ENCODE measurements at places on chromosomes 6 and 20. TPM values are rescaled to one million over a fixed set of nuclear protein-coding genes. Genes with fewer than 3 reads are reported as not detected.

KCNK16 gene
- total RNA-seq, result not detected

EDN3 gene
- total RNA-seq, result not detected

BMP7 gene
- not detected for total RNA-seq

COL9A3 gene
- total RNA-seq, result 14.3 TPM

FLRT3 gene
- total RNA-seq, result 2.6 TPM

RCAN2 gene
- not detected for total RNA-seq

BANF2 gene
- not detected for total RNA-seq

HLA-DQB2 gene
- not detected for total RNA-seq

NKAPL gene
- total RNA-seq, result not detected

CBLN4 gene
- not detected for total RNA-seq

LCA5 gene
- 0.73 TPM for total RNA-seq

ELOVL4 gene
- 1.6 TPM for total RNA-seq

ASCC3 gene
- total RNA-seq, result 27.7 TPM

FHL5 gene
- not detected for total RNA-seq

SLC35B3 gene
- total RNA-seq, result 6.5 TPM

- no peak overlapping the region for H3K4me3 ChIP-seq
- H3K36me3 ChIP-seq, result no peaks in the 10 kb centered on the region
- H3K4me1 ChIP-seq, result no peaks in the 10 kb centered on the region
- peaks cover 39% of the 10 kb centered on the region for H3K27me3 ChIP-seq
These were observed 95.1 kb upstream of the EXOC2 start for GRCh38 chr6:788058-788457.

GRCh38 chr6:143575440-143575839 is 63.9 kb upstream of the FUCA2 start:
- no peaks in the 10 kb centered on the region for H3K36me3 ChIP-seq
- peaks cover 9% of the 10 kb centered on the region for H3K4me1 ChIP-seq
- H3K27me3 ChIP-seq, result no peaks in the 10 kb centered on the region
- H3K4me3 ChIP-seq, result no peak overlapping the region
- DNase-seq, result peak; percentile 76

DNA sequence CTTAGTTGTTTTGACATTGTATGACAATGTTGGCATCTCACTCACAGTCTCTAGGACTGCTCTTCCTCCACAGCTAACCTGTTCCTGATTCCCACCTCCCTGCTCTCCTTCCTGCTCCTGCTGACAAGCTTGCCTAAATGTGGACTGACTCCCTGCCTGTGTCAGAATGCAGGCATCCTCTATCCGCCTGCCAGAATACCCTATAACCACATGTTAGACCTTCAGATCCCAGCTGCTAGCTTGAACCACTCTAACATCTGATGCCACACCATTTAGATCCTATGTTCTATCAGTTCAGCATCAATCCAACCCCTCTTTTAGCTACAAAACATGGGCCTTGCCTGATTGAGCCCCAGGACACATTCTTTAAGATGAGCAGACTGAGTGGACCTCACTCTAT is 12.2 kb downstream of the FILIP1 start:
- no peak overlapping the region for H3K27ac ChIP-seq
- H3K4me1 ChIP-seq, result no peaks in the 10 kb centered on the region
- DNase-seq, result no peak
- H3K36me3 ChIP-seq, result no peaks in the 10 kb centered on the region
- no peak overlapping the region for H3K4me3 ChIP-seq
- no peaks in the 10 kb centered on the region for H3K27me3 ChIP-seq

DNA sequence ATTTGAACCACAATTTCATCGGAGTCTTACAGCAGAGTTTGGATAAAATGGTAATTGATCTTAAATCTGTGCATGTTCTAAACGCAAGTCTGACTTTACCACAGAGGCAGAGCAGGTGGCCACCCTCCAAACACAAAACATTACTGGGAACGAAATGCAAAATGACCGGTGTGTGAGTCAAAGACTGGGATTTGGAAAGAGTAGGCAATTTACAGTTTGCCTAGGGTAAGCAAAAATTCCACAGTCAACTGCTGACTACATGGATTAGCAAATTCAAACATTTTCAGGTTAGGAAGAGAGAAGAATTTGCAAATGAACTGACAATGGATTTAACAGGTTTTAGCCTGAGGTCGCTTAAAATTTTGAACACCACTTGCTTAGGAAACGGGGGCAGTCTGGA is 444.4 kb downstream of the HDGFL1 start:
- H3K4me3 ChIP-seq, result no peak overlapping the region
- H3K4me1 ChIP-seq, result no peaks in the 10 kb centered on the region
- no peaks in the 10 kb centered on the region for H3K36me3 ChIP-seq
- DNase-seq, result peak; percentile 71
- H3K27ac ChIP-seq, result no peak overlapping the region

DNA sequence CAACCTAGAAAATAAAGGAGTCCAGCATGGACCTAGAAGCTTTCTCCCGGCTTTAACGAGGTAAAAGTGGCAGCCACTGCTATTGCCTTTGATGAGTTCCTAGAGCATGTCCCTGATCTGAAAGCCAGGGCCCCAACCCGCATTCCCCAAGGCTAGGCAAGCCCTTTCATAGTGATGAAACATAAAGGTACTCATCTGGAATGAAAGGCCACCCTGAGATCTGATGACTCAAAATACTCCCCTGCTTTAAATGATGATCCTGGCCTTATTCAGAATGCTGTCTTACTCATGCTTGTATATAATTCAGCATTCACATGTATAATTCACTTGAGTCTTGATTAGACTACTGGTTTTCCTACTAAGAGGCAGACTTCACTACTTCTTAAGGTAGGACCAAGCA is 21.3 kb downstream of the TTPAL start:
- peak; percentile 98 for DNase-seq
- H3K27me3 ChIP-seq, result no peaks in the 10 kb centered on the region
- peaks cover 50% of the 10 kb centered on the region for H3K4me1 ChIP-seq
- peak overlapping the region; percentile 96 for H3K27ac ChIP-seq

- H3K27me3 ChIP-seq, result no peaks in the 10 kb centered on the region
- DNase-seq, result no peak
- 0 out of 2 replicates have a peak overlapping the region, but pooled peaks have one; percentile 9 for H3K27ac ChIP-seq
These were observed 7.0 kb downstream of the ZNF217 start for GRCh38 chr20:53586640-53587039.

DNA sequence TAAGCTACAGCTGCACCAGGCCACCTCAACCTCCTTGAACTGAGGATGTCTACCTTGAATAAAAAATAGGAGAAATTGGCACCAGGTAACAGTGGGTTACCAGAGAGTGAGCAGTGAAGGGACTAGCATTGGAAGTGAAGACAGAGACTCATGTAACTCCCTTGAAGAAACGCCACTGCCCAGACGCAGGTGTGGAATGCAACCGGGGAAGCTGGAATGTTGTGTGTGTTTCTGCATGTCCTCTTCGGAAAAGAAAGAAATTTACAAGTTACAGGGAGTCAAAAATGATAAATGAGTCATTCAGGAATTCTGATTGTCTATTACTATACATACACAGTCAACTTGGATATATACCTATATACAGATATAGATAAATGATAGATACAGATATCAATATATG is 514.7 kb upstream of the AGPAT4 start:
- peaks cover 76% of the 10 kb centered on the region for H3K27me3 ChIP-seq
- H3K4me1 ChIP-seq, result no peaks in the 10 kb centered on the region
- no peak overlapping the region for H3K27ac ChIP-seq
- H3K36me3 ChIP-seq, result no peaks in the 10 kb centered on the region
- H3K4me3 ChIP-seq, result no peak overlapping the region

DNA sequence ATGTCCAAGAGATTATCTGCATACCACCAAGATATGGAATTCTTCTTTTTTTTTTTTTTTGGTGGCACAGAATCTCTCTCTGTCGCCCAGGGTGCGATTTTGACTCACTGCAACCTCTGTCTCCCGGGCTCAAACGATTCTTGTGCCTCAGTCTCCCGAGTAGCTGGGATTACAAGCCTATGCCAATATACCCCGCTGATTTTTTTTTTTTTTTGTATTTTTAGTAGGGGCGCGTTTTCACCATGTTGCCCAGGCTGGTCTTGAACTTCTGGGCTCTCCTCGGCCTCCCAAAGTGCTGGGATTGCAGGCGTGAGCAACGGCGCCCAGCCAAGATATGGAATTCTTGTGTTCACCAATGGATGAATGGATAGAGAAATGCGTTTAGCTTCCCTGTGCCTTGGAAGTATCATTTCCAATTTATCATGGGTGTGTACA is 31.0 kb downstream of the POM121L2 start:
- H3K36me3 ChIP-seq, result no peaks in the 10 kb centered on the region
- peaks cover 3% of the 10 kb centered on the region for H3K4me1 ChIP-seq
- H3K27me3 ChIP-seq, result no peaks in the 10 kb centered on the region
- no peak for DNase-seq
- H3K4me3 ChIP-seq, result peak overlapping the region; percentile 75

GRCh38 chr6:44564906-44565524 is 177.5 kb downstream of the CDC5L start:
- H3K27ac ChIP-seq, result no peak overlapping the region
- no peak for DNase-seq

- no peak overlapping the region for H3K4me3 ChIP-seq
- no peaks in the 10 kb centered on the region for H3K36me3 ChIP-seq
- H3K4me1 ChIP-seq, result no peaks in the 10 kb centered on the region
- no peak for DNase-seq
- H3K27ac ChIP-seq, result no peak overlapping the region
These were observed 444.7 kb upstream of the MAP3K7 start for GRCh38 chr6:91031581-91031980.

- H3K27ac ChIP-seq, result no peak overlapping the region
- no peaks in the 10 kb centered on the region for H3K27me3 ChIP-seq
- no peak for DNase-seq
- H3K36me3 ChIP-seq, result no peaks in the 10 kb centered on the region
- H3K4me1 ChIP-seq, result no peaks in the 10 kb centered on the region
These were observed 56.4 kb downstream of the AIG1 start for GRCh38 chr6:143117108-143117507.

DNA sequence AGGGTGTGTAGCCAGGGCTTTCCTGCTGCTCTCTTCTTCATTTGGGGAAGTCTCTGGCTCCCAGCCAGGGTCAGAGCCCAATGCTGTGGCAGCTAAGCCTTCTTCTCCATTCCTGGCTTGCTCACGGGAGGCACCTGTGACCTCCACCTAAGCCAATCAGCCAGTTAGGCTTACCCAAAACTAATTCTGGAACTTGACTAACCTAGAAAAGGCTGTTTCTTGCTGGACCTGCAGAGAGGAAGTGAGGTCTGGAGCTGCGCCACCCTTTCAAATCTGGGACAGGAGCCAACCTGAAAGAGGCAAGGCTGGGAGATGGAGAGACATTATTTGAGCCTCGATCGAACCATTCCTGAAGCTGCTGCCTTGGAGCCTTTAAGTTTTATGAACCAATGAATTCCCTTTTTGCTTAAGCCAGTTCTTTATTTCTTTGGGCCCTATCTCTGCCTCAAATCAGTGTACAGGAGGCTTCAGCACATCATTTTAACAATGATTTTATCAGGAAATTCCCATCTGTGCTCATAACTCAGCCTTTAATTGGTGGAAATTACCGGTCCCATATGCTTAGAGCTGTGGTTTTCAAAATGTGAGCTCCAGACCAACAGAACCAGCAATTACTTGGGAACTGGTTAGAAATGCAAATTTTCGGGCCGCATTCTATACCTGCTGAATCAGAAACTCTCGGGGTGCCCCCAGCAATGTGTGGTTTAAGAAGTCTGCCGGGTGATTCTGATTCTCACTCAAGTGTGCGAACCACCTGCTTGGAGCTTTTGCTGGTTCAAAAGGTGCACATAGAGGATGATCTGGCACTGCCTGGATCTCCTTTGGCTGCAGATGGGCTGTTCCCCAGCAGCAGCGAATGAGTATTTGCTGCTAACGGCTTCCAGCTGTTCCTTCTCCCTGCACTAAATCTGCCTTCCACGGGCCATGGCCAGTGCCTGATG is 97.4 kb upstream of the RNF24 start:
- peak; percentile 87 for DNase-seq
- no peaks in the 10 kb centered on the region for H3K36me3 ChIP-seq
- H3K4me3 ChIP-seq, result no peak overlapping the region
- no peaks in the 10 kb centered on the region for H3K27me3 ChIP-seq

DNA sequence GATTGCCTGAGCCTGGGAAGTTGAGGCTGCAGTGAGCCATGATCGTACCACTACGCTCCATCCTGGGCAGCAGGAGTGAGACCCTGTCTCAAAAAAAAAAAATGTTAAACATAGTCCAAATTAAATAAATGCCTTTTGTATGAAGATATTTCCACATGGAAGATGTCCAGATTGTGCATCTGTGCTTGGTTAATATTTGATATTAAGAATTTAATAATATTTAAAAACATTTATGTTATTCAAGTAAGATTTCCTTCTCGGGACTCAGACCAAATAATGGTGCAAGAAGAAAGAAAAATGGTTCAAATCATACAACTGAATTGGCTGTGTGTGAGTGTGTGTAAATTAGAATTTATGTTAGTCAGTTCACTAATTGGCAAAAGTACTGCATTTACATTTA is 202.5 kb downstream of the TBC1D7 start:
- no peaks in the 10 kb centered on the region for H3K4me1 ChIP-seq
- no peak overlapping the region for H3K27ac ChIP-seq
- no peaks in the 10 kb centered on the region for H3K36me3 ChIP-seq

- H3K4me1 ChIP-seq, result peaks cover 17% of the 10 kb centered on the region
- H3K27me3 ChIP-seq, result no peaks in the 10 kb centered on the region
- H3K36me3 ChIP-seq, result no peaks in the 10 kb centered on the region
- no peak for DNase-seq
These were observed 160.6 kb downstream of the VEGFA start for GRCh38 chr6:43930440-43931154.

GRCh38 chr20:53672484-53673129 is 79.0 kb upstream of the ZNF217 start:
- peak overlapping the region; percentile 58 for H3K27ac ChIP-seq
- H3K27me3 ChIP-seq, result no peaks in the 10 kb centered on the region
- H3K4me1 ChIP-seq, result peaks cover 6% of the 10 kb centered on the region
- H3K36me3 ChIP-seq, result no peaks in the 10 kb centered on the region
- H3K4me3 ChIP-seq, result no peak overlapping the region
- DNase-seq, result peak; percentile 70

- H3K4me3 ChIP-seq, result peak overlapping the region; percentile 98
- H3K27me3 ChIP-seq, result no peaks in the 10 kb centered on the region
- DNase-seq, result peak; percentile 4
- no peak overlapping the region for H3K27ac ChIP-seq
- H3K4me1 ChIP-seq, result 0 out of 2 replicates have a peak, but pooled peaks cover 15% of the 10 kb centered on the region
These were observed 734 bp downstream of the MMS22L start for GRCh38 chr6:97282238-97282725.

DNA sequence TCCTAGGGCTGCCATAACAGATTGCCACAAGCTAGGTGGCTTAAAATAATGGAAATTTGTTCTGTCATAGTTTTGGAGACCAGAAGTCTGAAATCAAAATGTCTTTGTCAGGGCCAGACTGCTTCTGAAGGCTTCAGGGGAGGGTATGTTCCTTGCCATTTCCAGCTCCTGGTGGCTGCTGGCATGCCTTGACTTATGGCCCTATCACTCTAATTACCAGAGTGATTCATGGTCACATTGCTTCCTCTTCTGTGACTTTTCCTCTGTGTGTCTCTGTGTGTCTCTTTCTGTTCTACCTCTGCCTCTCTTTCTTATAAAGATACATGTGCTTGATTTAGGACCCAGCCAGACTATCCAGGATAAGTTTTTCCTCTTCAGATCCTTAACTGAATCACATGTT is 635.2 kb upstream of the IMPG1 start:
- no peaks in the 10 kb centered on the region for H3K4me1 ChIP-seq
- no peak for DNase-seq
- H3K4me3 ChIP-seq, result no peak overlapping the region
- no peak overlapping the region for H3K27ac ChIP-seq
- H3K27me3 ChIP-seq, result no peaks in the 10 kb centered on the region

- no peaks in the 10 kb centered on the region for H3K36me3 ChIP-seq
- no peak overlapping the region for H3K4me3 ChIP-seq
- DNase-seq, result no peak
- H3K4me1 ChIP-seq, result no peaks in the 10 kb centered on the region
- H3K27me3 ChIP-seq, result no peaks in the 10 kb centered on the region
These were observed 41.9 kb upstream of the TNFRSF21 start for GRCh38 chr6:47351621-47352020.

Measured in PC-3 (cell line).